ENCODE measurements at places on chromosomes 12 and 14. TPM values are rescaled to one million over a fixed set of nuclear protein-coding genes. Genes with fewer than 3 reads are reported as not detected.

The TBC1D30 gene
- polyA plus RNA-seq = 6.7 TPM

The CLEC4D gene
- polyA plus RNA-seq = 0.19 TPM

The BMP4 gene
- polyA plus RNA-seq = 12.9 TPM

The PCED1B gene
- 1.4 TPM for polyA plus RNA-seq

The ERC1 gene
- 5.7 TPM for polyA plus RNA-seq

The FAM186B gene
- 0.25 TPM for polyA plus RNA-seq

The TTC6 gene
- polyA plus RNA-seq = 8.5 TPM

The AKAP5 gene
- 0.15 TPM for polyA plus RNA-seq

Measured in stomach (tissue), 19 donors.